ENCODE measurements at places on chromosomes 13 and 19.
A peak's percentile ranks its signal among the peaks of the same experiment; 100 is the strongest.

DNA sequence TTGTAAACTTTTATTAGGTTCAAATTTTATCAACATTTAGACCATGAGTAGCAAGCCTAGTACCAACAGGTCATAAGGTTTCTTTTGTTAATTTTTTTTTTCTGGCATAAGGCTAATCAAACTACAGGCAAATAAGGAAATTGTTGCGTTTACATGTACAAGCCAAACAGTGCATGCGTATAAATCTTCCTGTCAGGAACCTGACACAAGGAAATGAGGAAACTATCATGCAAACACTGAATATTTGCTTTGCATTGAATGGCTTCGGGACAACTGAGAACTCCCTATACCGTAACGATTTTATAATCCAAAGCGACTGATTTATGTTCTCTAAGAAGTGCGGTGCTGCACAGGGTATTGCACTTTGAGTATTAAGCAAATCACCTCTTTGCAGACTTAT is 133.0 kb upstream of the TRPC4 start:
- no peak for DNase-seq

- DNase-seq = peak; percentile 45
Observed at GRCh38 chr13:113837560-113838355, 26.1 kb downstream of the GAS6 start.

- DNase-seq = no peak
Observed at GRCh38 chr19:29446361-29446760, 79.4 kb upstream of the VSTM2B start.

DNA sequence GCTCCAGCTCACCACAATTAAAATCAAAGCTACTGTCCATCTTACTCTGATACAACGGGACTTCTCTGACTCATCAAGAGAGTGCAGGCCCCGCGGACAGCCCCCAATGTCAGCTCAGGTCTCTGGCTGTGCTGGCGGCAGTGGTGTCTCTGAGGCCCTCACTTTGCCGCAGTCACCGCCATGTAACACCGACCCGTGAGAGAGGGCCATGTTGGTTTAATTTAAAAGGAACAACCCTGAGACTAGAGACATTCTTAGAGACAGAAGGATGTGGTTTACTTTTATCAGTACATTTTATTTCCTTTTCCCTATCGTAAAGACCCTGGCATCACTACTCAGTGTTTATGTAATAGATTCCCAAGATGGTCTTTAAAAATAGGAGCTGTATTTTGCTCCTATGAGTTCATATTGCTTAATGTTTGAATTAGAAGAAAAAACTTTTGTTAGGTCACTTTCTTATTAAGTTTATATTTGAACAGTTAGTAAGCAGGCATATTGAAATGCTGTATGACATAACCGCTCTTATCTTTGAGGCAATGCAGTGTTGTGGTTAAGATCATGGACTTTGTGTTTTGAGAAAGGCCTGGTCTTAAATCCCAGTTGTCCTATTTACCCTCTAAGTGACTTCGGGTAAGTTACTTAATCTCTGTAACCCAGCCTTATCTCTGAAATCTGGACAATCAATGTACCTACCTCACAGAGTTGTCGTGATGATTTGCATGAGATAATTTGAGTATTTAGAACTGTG is 23.4 kb downstream of the DGKH start:
- no peak for DNase-seq

DNA sequence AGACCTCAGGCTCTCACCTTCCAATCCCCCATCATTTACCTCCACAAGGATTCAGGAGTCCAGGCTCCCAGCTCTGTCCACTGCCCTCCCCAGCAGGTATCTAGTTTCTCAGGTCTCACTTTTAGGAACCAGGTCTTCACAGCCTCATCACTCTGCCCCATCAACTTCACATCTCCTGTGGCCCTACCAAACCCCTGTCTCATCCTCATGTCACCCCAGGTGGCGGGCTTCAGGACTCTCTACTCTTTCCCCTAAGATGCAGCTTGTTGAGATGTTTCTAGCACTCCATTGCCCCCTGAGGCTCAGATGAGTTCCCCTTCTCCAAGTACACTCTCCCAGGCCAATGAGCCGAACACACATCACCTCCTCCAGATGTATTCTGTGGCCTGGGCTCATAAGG is 1.5 kb downstream of the PPFIA3 start:
- DNase-seq = no peak

DNA sequence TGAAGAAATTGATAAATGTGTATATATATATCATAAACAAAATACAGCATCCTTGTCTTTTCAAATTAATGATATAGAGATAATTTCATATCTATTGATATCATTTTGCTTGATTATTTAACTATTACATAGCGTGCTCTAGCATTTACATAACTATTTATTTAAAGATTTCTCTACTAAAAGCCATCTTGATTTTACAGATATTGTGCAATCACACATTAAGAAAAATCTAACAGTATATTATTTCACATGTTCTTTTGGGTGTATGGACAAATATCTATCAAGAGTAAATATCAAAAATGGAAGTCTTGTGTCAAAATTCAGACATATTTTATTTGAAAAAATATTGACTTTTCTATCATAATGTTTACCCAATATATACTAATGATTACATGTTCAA is 966.8 kb downstream of the SLITRK5 start:
- no peak for DNase-seq

DNA sequence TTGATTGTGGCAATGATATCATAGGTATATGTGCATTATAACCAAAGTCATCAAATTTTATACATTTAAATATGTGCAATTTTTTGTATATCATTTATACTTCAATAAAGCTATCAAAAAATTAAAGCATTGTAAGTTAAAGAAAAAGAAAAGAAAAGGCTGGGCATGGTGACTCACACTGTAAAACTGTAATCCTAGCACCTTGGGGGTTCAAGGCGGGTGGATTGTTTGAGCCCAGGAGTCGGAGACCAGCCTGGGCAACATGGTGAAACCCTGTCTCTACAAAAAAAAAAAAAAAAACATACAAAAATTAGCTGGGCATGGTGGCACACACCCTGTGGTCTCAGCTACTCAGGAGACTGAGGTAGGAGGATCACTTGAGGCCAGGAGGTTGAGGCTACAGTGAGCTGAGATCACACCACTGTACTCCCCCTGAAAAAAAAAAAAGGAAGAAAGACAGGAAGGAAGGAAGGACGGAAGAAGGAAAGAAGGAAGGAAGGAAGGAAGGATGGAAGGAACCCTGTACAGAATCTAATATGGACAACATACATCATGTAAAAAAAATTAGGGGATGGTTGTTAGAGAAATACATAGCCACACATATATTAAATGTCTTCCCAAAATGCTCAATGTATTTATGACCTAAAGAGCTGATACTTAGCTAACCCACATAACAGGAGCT is 21.7 kb upstream of the SLC25A30 start:
- no peak for DNase-seq

GRCh38 chr13:41554626-41555386 is 97.5 kb downstream of the RGCC start:
- DNase-seq = no peak

GRCh38 chr13:37100731-37101130 is 4.7 kb downstream of the CSNK1A1L start:
- DNase-seq = no peak

DNA sequence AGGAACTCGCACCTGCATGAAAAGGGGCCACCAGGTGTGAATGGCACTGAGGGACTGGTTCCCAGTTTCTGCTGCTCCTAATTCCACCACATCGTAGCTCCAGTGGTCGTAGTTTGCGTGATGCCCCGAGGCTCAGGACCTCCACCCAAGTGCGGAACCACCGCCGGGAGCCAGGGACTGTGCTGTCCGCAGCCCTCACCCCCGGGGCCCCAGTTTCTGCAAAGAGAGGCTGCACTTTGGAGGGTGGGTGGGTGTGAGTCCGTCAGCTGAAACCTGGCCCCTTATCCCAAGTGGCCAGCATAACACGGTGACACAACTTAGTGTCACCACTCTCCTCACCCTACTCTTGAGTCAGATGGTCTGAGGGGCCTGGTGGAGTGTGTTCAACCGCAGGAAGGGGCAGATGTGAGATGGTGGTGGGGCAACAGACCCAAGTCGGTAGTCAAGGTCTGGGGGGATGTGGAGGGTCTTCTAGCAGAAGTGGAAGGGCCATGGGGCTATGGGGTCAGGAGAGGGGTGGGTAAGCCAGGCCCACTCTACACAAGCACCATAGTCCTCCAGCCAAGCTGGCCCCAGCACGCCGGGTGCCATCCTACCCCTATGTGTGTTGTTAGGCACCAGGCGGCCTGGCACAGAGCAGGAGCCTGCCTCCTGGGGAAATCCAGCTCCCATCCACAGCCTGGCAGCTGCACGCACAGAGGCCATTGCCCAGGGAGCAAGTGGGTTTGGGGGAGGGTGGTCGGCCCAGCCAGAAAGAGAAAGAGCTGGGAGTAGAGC is 1301.6 kb downstream of the UQCRFS1 start:
- DNase-seq = no peak

- no peak for DNase-seq
Observed at GRCh38 chr19:11581740-11582139, 4.3 kb upstream of the ACP5 start.

GRCh38 chr19:1065606-1066109 is 1.3 kb upstream of the ARHGAP45 start:
- peak; percentile 82 for DNase-seq

GRCh38 chr13:38090913-38091312 is 221.3 kb upstream of the TRPC4 start:
- no peak for DNase-seq

GRCh38 chr13:77702366-77702765 is 4.9 kb downstream of the SLAIN1 start:
- DNase-seq = no peak

DNA sequence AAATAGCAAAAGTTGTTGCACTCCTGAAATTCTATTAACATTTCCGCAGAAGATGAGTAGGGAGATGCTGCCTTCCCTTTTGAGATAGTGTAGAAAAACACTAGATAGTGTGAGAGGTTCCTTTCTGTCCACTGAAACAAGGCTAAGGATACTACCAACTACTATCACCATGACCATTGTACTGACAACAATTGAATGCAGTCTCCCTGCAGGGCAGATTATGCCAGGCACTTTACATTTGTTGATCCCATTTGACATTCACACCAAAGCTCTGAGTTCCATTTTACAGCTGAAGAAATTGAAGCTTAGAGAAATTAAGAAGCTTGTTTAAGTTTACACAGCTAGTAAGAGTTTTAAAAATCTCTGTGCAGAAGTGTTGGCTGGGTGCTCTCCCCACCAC is 55.0 kb downstream of the CYSLTR2 start:
- DNase-seq = no peak

DNA sequence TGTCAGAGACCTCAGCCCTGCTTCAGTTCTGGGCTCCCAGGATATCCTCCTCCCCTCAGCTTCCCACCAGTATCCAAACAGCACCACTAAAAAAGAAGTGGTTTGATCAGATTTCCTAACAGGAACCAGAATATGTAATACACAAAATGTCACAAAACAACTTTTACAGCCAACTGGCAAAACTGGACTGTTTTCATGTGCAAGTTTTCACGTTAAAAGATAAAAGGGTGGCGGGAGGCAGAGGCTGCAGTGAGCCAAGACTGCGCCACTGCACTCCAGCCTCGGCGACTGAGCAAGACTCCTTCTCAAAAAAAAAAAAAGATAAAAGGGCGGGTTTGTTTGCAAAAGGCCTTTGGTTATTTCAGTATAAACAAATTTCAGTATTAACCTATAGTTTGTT is 13.1 kb downstream of the PCID2 start:
- DNase-seq = no peak

DNA sequence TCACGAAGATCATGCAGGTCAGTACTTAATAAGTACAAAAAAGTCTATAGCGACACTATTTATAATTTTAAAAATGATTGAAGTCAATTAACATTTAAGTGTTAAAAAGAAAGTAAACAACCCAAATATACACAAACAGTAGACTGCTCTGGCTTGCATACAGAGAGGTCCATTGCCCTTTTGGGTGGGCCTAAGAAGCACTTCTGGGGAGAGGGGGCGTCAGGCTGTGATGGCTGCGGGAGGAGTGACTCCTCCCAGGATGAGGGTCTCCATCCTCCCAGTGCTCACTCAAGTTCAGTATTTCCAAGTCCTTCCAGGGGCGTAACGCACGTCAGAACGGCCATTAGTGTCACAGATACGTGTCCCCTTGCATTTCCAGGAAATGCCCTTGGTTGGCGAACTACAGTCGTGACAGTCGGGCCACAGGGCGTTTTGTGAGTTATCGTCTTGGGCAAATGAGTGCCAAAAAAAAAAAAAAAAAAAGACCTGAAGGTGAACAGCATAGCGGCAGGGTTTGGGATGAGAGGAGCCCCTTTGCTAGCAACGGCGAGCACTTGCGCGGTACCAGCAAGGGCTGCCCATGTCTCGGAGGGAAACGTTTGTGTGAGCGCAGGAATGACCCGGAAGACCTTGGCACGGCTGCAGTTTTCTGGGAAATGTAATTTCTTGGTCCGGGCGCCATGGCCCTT is at the start of gene SCGB2B2:
Gene SCGB2B2, minus strand, starts transcription at position 463 of the 689 bp plus-strand sequence. CDS start 82,596 bp downstream, outside the sequence.
- peak; percentile 63 for DNase-seq

GRCh38 chr19:47489072-47489914 is 5.3 kb upstream of the KPTN start:
- DNase-seq = no peak

- DNase-seq = no peak
Observed at GRCh38 chr13:27172495-27172842, 858 bp upstream of the USP12 start.

DNA sequence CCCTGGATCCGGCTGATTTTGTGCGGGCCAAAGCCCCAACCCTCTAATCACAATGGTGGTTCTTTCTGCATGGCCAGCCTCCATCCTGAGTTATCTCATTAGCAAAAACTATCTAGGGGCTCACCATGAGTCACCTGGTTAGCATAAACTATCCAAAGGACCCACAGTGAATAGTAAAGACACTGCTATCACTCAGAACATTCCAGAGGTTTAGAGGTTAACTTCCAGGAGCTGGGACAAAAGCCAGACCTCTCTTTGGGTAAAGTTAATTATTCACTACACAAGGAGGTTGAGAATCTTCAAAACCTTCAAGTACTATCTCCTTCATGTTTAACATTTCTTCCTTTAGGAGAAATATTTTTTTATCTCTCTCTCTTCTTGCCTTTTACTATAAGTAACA is 18.8 kb upstream of the PPP5C start:
- no peak for DNase-seq

DNA sequence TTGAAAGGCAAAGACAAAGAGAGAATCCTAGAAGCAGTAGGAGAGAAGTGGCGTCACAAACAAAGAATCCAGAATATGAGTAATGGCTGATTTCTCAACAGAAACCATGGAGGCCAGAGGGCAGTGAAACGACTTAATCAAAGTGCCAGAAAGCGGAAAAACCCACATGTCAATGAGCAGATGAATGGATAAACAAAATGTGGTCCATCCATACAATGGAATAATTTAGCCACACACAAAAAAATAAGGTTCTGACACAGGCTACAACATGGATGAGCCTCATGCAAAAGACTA is 52.2 kb upstream of the RANBP3 start:
- DNase-seq = no peak

DNA sequence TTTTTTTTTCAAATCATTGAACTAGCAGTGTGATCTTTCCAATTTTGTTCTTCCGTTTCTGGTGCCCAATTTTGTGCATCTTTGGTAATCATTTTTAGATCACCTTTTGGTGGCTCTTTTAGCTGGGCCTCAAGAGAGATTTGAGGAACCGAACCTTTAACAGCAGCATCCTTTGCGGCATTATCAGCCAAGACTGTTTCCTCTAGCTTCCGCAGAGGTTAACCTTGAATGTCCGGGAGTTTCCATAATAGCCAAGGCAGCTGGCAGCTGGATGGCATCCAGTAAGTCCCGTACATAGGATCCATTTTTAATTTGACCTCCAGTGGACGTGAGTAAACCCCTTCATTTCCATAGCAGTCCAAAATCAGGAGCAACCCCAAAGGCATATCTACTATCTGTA is 9.6 kb downstream of the IRGC start:
- DNase-seq = no peak
